ENCODE measurements at places on chromosomes 12 and 14.
A peak's percentile ranks its signal among the peaks of the same experiment; 100 is the strongest.

DNA sequence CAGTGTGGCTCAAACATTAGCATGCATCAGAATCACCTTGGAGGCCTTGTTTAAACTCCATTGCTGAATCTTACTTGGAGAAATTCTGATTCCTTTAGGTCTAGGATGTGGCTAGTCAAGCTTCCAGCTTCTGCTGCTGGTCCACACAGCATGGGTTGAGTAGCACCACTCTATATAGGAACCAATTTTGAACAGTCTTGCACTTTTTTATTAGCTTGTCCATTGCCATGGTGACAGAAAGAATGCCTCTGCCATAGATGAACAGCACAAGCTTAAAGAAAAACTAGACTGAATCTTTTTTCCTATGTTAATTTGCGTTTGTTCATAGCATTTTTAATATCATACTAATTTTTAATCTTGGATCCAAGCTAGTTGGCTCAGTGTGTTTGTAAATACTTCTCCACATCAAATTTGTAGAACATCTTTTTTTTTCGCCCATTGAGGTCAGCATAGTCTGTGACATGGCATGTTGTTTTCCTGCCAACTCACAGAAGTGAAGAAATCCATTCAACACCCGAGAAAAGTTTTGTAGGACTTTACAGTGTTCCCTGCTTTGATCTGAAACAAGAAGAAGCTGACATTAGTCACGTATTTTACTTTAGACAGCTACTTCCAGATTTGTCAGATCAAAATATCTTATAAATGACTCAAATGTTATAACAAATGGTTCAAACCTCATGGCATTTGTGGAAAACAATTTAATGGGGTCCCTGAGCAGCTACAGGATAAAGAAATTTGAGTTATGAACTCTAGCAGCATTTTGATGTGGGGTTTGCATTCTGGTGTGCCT, 438.8 kb downstream of the EGLN3 start:
- no peak for DNase-seq

DNA sequence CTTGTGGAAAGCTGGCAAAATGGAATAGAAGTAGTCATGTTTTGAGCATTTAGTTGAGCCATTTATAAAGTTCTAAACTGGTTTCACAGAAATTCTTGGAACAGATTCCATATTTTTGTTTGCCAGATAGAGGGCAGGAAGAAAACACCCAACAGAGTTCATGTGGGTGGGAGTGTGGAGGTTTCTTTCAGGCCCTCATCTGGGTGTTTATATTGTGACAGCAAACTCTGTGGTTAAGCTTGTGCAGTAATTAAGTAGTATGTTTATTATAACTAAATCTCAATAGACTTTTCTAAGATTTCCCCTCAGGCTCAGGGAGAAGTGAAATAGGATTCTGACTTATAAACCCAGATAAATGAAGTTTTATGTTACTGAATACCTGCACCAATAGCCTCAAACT, 57.4 kb downstream of the SPPL3 start:
- DNase-seq, result no peak

- DNase-seq, result no peak
Observed at GRCh38 chr14:101601606-101602465, 40.5 kb downstream of the DIO3 start.

GRCh38 chr12:25101092-25101445, 93.9 kb downstream of the DNAI7 start:
- DNase-seq, result no peak

DNA sequence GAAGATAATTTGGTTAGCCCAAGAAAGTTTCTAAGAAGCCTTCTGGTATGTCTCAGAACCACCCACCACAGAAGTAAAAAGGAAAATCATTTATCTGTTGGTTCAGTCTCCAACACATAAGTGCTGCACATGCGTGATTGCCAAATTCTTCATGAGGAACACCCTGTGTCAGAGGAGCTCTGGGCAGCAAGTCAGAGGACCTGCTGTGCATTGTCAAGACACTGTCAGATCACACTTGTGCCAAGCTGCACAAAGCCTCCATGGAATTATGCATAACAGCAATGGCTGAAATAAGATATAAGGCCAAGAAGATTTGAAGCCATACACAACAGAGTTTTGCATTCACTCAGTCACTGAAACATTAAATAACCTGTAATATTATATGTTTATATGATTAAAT, 1304.7 kb upstream of the FLRT2 start:
- no peak for DNase-seq

DNA sequence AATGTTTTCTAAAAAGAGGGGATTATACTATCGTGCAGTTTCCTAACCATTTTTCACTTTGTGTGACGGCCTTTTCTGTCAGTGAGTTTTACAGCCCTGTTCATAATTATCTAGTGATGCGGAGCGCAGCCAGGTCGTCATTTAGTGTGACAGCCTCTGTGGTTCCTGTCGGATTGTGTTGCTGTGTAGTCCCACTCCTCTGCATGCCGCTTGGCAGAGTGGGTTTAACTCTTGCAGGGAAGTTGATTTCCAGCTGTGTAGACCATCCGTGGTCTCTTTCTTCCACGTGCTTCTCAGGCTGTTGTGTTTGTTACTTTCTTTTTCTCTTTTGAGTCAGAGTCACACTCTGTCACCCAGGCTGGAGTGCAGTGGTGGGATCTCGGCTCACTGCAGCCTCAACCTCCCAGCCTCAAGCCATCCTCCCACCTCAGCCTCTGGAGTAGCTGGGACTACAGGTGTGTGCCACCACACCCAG, 8.6 kb downstream of the RAN start:
- no peak for DNase-seq

DNA sequence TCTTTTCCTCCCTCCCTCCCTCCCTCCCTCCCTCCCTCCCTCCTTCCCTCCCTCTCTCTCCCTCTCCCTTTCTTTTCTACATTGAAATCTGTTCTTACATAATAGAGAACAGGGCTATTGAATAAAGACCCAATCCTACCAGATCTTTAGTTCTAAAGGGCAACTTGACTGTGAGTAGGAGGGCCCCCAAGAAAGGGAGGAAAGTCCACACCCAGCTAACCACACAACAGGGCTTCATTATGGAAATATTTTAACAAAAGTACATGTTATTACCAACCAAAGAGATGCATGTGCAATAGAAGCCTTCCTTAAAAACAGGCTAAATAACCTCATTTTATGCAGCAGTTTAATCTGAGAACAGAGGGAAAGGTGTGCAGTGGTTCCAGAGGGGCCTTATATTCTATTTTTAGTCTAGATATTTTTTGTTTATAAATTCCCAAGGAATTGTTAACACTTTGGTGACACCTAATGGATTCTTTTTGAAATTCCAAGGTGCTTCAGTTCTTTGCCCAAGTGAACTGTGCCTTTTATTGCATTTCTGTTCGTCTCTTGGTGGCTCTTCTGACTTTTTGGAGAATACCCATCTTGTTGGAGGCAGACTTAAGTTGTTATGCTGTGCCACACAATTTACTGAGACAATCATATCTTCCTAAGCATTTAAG, 63.0 kb downstream of the GNS start:
- peak; percentile 20 for DNase-seq

- no peak for DNase-seq
Observed at GRCh38 chr14:20118795-20119194, 8.3 kb downstream of the OR4K17 start.
